ENCODE measurements at places on chromosomes 4 and X. TPM values are rescaled to one million over a fixed set of nuclear protein-coding genes. Genes with fewer than 3 reads are reported as not detected.

GRCh38 chr4:80136270-80136669 lies 61.0 kb upstream of the PRDM8 start:
- no peaks in the 10 kb centered on the region for H3K4me1 ChIP-seq
- H3K4me3 ChIP-seq: no peak overlapping the region
- H3K36me3 ChIP-seq: no peaks in the 10 kb centered on the region
- DNase-seq: no peak
- no peaks in the 10 kb centered on the region for H3K27me3 ChIP-seq

- no peaks in the 10 kb centered on the region for H3K36me3 ChIP-seq
- H3K4me3 ChIP-seq: no peak overlapping the region
- no peak overlapping the region for H3K27ac ChIP-seq
These were observed 300.6 kb downstream of the PPP4R3C start for GRCh38 chrX:27162496-27162895.

DNA sequence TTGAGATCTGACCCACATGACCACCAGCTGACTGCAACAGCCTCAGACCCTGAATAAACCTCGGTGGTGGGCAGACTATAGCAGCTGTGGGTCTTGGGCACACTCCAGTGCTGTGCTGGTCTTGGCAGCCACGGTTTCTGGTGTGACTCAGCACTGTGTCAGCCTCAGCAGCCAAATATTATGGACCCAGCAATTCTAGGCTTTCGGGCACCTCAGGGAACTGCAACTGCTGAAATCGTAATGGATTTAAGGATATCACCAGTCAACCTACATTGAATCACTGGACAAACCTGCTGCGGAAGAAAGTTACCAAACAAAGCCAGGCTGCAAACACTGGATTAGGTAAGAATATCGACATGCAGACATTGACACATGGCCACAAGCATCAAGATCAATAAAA lies 10.5 kb upstream of the UBE2NL start:
- H3K27ac ChIP-seq: no peak overlapping the region
- H3K36me3 ChIP-seq: no peaks in the 10 kb centered on the region
- DNase-seq: no peak
- no peak overlapping the region for H3K4me3 ChIP-seq
- H3K27me3 ChIP-seq: no peaks in the 10 kb centered on the region

GRCh38 chr4:121155893-121156292 lies 8.2 kb downstream of the TNIP3 start:
- H3K4me3 ChIP-seq: peak overlapping the region; percentile 65
- H3K27ac ChIP-seq: no peak overlapping the region
- DNase-seq: no peak

DNA sequence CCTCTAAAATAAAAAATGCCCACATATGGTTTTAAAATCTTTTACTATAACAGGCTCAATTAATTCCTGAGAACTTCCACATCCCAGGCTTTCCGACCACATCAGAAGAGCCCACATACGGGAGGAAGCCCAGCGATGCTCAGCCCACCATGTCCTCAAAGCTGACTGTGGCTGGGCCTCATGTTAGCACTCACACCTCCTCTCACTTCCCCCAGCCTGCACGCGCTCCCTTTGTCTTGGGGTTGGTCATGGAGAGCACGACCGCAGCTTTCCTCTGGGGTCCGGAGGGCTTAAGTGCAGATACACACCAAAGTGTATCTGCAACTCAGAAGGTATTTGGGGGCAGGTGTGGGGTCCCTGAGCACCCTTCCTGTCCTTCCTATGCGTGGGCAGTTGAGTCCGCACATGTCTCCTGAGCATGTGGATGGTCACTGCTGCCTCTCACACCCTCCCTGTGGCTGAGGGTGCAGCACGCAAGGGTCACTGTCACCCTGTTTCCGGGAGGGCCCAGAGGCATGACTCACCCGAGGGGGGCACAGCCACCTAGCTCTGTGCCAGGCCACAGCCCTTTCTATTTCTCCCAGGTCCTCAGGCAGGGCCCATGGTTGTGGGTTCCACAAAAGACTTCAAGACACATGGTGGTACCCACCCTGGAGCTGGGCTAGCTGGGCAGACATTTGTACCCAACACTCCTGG lies 21.2 kb downstream of the WDR1 start:
- H3K4me1 ChIP-seq: peaks cover 95% of the 10 kb centered on the region
- peak overlapping the region; percentile 83 for H3K27ac ChIP-seq
- no peak overlapping the region for H3K4me3 ChIP-seq
- no peaks in the 10 kb centered on the region for H3K27me3 ChIP-seq

- H3K27me3 ChIP-seq: no peaks in the 10 kb centered on the region
- DNase-seq: no peak
- no peaks in the 10 kb centered on the region for H3K36me3 ChIP-seq
- peak overlapping the region; percentile 6 for H3K4me3 ChIP-seq
These were observed 7.2 kb downstream of the PGAM4 start for GRCh38 chrX:77962068-77962902.

DNA sequence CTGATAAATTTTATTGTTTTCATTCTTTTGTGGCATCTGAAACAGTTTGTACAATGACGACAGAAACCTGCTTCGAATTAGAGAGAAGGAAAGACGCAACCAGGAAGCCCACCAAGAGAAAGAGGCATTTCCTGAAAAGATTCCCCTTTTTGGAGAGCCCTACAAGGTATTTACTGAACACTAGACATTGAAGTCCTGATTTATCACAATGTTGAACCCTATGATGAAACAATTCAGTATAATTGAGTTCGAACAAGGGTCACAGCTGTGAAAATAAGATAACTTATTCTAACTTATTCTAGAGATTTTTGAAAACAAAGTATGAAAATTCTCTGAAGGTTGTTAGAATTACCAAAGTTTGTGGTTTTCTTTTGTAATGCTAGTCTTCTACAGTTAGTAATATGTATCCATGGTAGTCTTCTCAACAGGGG lies 111.3 kb downstream of the AFF1 start:
- no peak for DNase-seq
- peaks cover 16% of the 10 kb centered on the region for H3K36me3 ChIP-seq
- H3K27me3 ChIP-seq: no peaks in the 10 kb centered on the region
- peak overlapping the region; percentile 52 for H3K4me3 ChIP-seq

- H3K4me1 ChIP-seq: no peaks in the 10 kb centered on the region
- no peak for DNase-seq
- H3K4me3 ChIP-seq: no peak overlapping the region
- no peak overlapping the region for H3K27ac ChIP-seq
These were observed 10.4 kb downstream of the ANOS1 start for GRCh38 chrX:8721536-8721935.

DNA sequence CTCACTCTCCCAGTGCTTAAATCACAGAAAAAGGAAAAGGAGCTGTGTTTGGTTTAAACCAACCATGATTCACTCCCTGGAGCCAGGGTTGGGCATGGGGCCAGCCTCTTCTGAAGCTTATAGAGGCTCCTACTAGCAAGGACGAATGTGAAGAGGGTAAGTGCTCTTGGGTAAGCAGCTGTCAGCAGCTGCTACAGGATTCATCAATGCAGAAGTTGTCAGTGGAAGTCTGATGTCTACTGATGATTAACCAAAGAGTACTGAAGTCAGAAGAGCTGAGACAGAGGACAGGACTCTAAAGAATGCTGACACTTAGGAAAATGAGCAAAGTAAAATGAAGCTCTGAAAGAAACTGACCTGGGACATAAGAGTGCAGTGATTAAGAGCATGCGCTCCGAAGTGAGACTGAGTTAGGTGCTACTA lies 32.7 kb upstream of the JADE1 start:
- peaks cover 6% of the 10 kb centered on the region for H3K4me1 ChIP-seq
- H3K36me3 ChIP-seq: no peaks in the 10 kb centered on the region
- H3K27me3 ChIP-seq: peaks cover 10% of the 10 kb centered on the region
- no peak overlapping the region for H3K4me3 ChIP-seq
- no peak overlapping the region for H3K27ac ChIP-seq
- peak; percentile 66 for DNase-seq

DNA sequence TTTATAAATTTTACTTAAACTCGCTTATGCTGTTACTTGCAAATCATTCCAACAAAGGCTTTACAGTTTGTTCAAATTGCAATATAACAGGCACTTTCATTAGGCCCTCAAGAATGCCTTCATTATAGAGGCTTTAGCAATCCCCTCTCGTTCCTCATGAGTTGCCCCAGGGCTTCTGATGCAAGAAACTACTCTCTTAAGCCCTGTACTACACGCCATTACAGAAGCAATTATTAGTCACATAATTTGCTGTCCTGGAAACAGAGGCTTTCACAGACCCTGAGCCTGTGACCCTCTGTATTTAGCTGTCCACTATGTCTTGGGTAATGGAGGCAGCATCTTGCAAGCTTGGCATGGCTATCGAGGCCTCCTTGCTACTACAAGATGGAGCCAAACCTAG lies 965.9 kb upstream of the DIAPH2 start:
- H3K27me3 ChIP-seq: no peaks in the 10 kb centered on the region
- no peaks in the 10 kb centered on the region for H3K36me3 ChIP-seq
- DNase-seq: no peak

GRCh38 chr4:74659576-74660411 lies 134.5 kb downstream of the BTC start:
- H3K4me3 ChIP-seq: no peak overlapping the region
- peaks cover 7% of the 10 kb centered on the region for H3K27me3 ChIP-seq
- no peaks in the 10 kb centered on the region for H3K4me1 ChIP-seq
- H3K27ac ChIP-seq: no peak overlapping the region
- H3K36me3 ChIP-seq: no peaks in the 10 kb centered on the region
- no peak for DNase-seq

DNA sequence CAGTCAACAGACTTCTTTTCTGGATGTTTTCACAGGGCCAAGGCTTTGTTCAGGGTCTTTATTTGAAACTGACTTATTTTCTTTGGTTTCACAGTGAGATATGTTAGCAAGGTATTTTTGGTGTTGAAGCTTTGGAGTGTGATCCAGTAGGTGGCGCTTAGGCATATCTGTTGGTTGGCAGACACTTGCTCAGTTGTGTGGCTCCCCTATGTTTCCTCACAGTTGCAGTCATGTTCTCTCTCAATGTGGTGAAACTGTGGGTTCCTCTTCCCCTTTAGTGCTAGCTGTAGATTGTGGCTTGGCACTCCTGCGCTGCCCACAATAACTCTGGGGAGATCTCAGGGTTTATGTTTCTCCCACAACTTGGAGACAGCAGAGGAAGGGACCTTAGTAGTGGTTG lies 460.8 kb downstream of the SLITRK2 start:
- H3K36me3 ChIP-seq: no peaks in the 10 kb centered on the region
- no peaks in the 10 kb centered on the region for H3K27me3 ChIP-seq
- H3K4me1 ChIP-seq: no peaks in the 10 kb centered on the region
- H3K4me3 ChIP-seq: no peak overlapping the region
- DNase-seq: no peak
- no peak overlapping the region for H3K27ac ChIP-seq

DNA sequence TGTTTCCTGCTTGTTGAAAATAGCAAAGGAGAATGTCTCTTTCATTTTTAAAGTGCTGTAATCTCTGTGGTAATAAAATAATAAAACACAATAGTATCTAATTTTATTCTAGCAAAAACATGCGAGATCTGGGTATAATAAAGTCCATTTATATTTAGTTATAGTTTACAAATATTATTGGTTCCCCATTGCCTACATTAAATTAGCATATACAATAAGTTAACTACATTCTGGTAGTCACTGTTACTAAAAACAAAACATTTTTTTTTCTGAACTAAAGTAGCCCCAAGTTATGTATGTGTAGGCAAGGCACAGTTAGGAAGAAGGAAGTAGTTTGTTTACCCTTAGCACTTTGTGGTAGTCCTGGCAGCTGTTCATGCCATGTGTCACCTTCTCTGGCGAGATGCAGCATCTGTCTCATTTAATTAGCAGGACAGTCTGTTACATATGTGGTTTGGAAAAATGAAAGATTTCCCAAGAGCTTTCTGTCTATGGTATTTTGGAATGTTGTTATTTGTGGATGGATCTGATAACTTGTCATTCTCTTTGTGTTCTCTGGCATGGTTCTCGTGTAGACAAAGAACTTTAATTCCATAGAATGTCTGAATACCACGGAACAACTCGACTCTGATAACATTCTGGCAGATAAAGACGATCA lies 231.3 kb upstream of the PITX2 start:
- H3K4me1 ChIP-seq: no peaks in the 10 kb centered on the region
- DNase-seq: no peak
- H3K4me3 ChIP-seq: no peak overlapping the region
- H3K27ac ChIP-seq: no peak overlapping the region
- no peaks in the 10 kb centered on the region for H3K36me3 ChIP-seq
- no peaks in the 10 kb centered on the region for H3K27me3 ChIP-seq

GRCh38 chr4:6955261-6955911 lies 45.8 kb downstream of the TBC1D14 start:
- DNase-seq: no peak
- H3K27ac ChIP-seq: no peak overlapping the region
- H3K36me3 ChIP-seq: no peaks in the 10 kb centered on the region
- H3K27me3 ChIP-seq: no peaks in the 10 kb centered on the region

Gene NAT8L
- total RNA-seq: 0.52 TPM

DNA sequence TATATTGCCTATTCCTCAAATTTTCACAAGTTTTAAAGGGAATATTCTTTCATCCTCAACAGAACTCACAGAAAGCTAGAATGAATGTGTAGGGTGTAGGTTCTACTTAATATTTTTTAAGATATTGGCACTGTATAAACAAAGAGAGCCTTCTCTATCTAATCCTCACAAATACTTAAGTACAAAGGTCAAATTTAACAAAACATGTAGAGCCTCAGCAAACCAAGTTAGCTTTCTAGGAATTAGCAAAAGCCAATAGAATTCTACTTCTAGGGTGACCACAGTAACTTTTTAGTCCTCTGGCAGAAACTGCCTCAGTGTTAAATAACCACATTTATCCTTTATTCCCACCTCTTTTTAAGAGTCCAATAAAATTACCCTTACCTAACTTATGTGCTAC lies 19.3 kb downstream of the DHX15 start:
- H3K27ac ChIP-seq: no peak overlapping the region
- no peak for DNase-seq
- H3K4me3 ChIP-seq: no peak overlapping the region
- H3K4me1 ChIP-seq: peaks cover 65% of the 10 kb centered on the region

- H3K4me3 ChIP-seq: no peak overlapping the region
- H3K27ac ChIP-seq: no peak overlapping the region
- DNase-seq: no peak
- no peaks in the 10 kb centered on the region for H3K36me3 ChIP-seq
- H3K27me3 ChIP-seq: no peaks in the 10 kb centered on the region
These were observed 86.1 kb upstream of the STS start for GRCh38 chrX:7061429-7061828.

DNA sequence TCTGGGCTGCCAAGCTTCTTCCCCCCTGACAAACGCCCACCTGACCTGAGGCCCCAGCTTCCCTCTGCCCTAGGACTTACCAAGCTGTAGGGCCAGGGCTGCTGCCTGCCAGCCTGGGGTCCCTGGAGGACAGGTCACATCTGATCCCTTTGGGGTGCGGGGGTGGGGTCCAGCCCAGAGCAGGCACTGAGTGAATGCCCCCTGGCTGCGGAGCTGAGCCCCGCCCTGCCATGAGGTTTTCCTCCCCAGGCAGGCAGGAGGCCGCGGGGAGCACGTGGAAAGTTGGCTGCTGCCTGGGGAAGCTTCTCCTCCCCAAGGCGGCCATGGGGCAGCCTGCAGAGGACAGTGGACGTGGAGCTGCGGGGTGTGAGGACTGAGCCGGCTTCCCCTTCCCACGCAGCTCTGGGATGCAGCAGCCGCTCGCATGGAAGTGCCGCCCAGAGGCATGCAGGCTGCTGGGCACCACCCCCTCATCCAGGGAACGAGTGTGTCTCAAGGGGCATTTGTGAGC lies 37.0 kb downstream of the HTRA3 start:
- H3K27me3 ChIP-seq: no peaks in the 10 kb centered on the region
- peaks cover 16% of the 10 kb centered on the region for H3K36me3 ChIP-seq
- no peak overlapping the region for H3K4me3 ChIP-seq
- H3K27ac ChIP-seq: peak overlapping the region; percentile 41
- peak; percentile 38 for DNase-seq

Gene APBB2
- 23.5 TPM for total RNA-seq

Gene SHROOM3
- total RNA-seq: 16.2 TPM

All from left ventricle myocardium inferior (tissue), 1 donor.